ENCODE measurements at places on chromosomes 2 and 18.

GRCh38 chr2:55282110-55282917 lies 13.3 kb upstream of the MTIF2 start:
- H3K4me1 ChIP-seq, result peaks cover 18% of the 10 kb centered on the region
- H3K27ac ChIP-seq, result peak overlapping the region; percentile 62
- H3K36me3 ChIP-seq, result no peaks in the 10 kb centered on the region

DNA sequence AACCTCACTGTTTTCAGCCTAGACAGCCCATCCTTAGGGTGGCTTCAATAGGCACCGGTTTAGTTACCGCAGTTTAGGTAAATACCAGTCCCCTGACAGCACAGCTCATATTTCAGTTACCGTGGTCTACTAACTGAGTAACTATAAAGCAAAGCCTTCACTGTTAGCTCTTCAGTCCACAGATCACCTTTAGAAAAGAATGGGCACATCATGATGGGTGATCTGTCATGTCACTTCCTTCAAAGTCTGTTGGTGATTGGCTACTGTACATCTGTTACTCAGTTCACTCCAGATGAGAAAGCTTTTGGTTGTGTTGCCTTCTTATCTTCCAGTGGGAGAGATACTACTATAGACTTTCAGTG lies 21.0 kb downstream of the SLC20A1 start:
- H3K4me1 ChIP-seq, result no peaks in the 10 kb centered on the region
- no peaks in the 10 kb centered on the region for H3K27me3 ChIP-seq
- H3K4me3 ChIP-seq, result no peak overlapping the region
- DNase-seq, result no peak
- H3K27ac ChIP-seq, result no peak overlapping the region

DNA sequence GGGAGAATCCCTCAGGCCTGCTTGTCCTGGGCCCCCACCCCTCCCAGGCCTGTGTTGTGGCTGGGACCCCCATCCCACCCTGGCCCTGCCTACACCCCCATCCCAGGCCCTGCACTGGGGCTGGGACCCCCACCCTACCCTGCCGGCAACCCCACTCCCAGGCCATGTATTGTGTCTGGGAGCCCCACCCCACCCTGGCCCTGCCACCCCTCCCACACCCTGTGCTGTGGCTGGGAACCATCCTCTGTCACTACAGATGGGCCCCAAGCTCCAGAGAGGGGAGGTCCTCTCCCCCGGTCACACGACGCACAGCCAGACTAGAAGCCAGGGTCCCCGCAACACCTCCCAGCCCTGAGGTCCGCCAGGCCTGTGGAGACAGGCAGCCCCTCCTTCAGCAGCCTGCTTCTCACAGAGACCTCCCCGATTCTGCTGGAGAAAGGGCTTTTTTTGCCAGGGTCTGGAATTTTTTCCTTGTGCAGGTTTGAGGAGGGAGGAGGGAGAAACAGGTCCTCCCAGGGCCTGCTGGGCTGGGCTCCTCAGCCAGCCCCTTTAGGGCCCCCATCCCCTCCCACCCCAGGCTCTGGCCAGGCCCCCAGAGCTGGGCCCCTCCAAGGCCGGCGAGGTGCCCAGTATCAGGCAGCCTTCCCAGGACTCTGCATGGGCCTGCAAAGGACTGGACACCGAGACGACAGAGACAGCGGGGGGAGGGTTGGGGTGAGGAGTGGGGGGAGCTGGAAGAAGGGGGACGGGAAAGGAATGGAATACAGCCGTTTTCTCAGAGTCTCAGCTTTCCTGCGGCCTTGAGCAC lies 28.0 kb downstream of the KIF1A start:
- H3K4me3 ChIP-seq, result no peak overlapping the region
- no peak overlapping the region for H3K27ac ChIP-seq
- H3K36me3 ChIP-seq, result no peaks in the 10 kb centered on the region
- H3K27me3 ChIP-seq, result no peaks in the 10 kb centered on the region

GRCh38 chr18:46321955-46322354 lies 217.8 kb downstream of the HAUS1 start:
- H3K4me1 ChIP-seq, result no peaks in the 10 kb centered on the region
- no peak overlapping the region for H3K4me3 ChIP-seq
- H3K36me3 ChIP-seq, result no peaks in the 10 kb centered on the region
- H3K27me3 ChIP-seq, result no peaks in the 10 kb centered on the region

GRCh38 chr18:56532176-56532840 lies 106.1 kb downstream of the TXNL1 start:
- no peak for DNase-seq
- no peaks in the 10 kb centered on the region for H3K27me3 ChIP-seq
- no peaks in the 10 kb centered on the region for H3K36me3 ChIP-seq
- no peaks in the 10 kb centered on the region for H3K4me1 ChIP-seq

GRCh38 chr2:69946351-69947324 lies 14.8 kb downstream of the ASPRV1 start:
- H3K4me1 ChIP-seq, result peaks cover 26% of the 10 kb centered on the region
- H3K36me3 ChIP-seq, result no peaks in the 10 kb centered on the region
- DNase-seq, result peak; percentile 79
- H3K27ac ChIP-seq, result peak overlapping the region; percentile 39
- no peaks in the 10 kb centered on the region for H3K27me3 ChIP-seq

DNA sequence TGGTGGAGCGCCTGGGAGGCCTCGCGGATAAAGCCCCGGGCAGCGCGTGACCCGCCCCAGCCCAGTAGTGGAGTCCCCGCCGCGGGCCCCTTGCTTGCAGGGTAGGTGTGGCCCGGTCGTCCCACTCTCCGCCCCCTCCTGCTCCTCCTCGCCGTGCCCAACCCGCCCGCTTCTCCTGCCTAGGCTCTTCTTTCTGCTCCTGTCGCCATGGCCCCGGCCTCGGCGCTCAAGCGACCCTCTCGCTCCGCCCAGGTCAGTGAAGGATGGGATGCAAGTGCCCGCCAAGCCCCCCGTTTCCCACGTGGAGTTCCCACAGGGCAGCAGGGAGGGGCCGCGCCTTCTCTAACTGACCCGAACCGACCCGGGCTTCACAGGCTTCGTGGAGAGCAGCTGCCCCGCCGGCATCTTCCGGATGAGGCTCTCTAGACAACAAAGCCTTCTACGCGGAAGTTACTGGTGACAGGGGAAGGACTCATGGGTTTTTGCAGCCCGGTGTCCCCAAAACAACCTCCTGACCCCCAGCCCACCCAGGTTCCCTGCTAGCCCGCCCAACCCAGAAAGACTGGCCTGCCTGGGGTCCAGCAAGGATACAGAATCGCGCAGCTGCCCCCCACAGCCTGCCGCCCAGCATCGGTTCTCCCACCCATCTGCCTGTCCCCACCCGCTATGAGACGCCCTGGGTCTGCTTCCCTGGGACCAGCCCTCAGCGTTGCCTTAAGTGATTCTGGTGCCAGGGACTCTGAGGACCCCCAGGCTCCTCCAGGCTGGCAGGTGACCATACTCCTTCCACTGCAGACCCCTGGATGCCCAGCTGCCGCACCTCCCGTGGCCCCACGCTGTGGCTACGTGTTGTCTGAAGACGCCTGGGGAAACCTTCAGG lies 32.8 kb downstream of the TTC32 start:
- H3K36me3 ChIP-seq, result peaks cover 6% of the 10 kb centered on the region
- H3K4me1 ChIP-seq, result peaks cover 20% of the 10 kb centered on the region
- peak; percentile 66 for DNase-seq
- H3K27ac ChIP-seq, result peak overlapping the region; percentile 35
- H3K27me3 ChIP-seq, result no peaks in the 10 kb centered on the region
- peak overlapping the region; percentile 62 for H3K4me3 ChIP-seq

- no peaks in the 10 kb centered on the region for H3K36me3 ChIP-seq
- no peak overlapping the region for H3K27ac ChIP-seq
- no peaks in the 10 kb centered on the region for H3K27me3 ChIP-seq
- no peaks in the 10 kb centered on the region for H3K4me1 ChIP-seq
- H3K4me3 ChIP-seq, result no peak overlapping the region
These were observed 121.0 kb upstream of the KYNU start for GRCh38 chr2:142756430-142756829.

DNA sequence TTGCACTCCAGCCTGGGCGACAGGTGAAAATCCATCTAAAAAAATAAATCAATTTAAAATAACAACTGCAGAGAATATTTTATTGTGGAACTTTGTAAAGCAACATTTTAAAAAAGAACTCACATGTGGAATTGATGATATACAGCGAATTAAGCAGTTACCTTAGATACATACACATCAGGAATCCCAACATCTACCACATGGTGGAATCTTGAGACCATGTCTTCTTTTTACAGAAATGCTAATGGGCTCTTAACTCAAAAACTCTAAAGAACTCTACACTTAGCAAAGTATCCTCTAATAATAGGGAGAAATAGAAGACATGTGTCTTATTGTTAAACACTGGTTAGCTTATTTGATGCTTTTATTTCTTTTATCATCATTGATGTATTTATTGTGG lies 373.6 kb downstream of the CDH7 start:
- H3K36me3 ChIP-seq, result no peaks in the 10 kb centered on the region
- no peak overlapping the region for H3K27ac ChIP-seq
- H3K4me3 ChIP-seq, result no peak overlapping the region
- DNase-seq, result no peak
- no peaks in the 10 kb centered on the region for H3K27me3 ChIP-seq

GRCh38 chr18:74131124-74131523 lies 16.5 kb downstream of the FBXO15 start:
- no peaks in the 10 kb centered on the region for H3K36me3 ChIP-seq
- no peak for DNase-seq
- H3K4me3 ChIP-seq, result no peak overlapping the region
- no peak overlapping the region for H3K27ac ChIP-seq

DNA sequence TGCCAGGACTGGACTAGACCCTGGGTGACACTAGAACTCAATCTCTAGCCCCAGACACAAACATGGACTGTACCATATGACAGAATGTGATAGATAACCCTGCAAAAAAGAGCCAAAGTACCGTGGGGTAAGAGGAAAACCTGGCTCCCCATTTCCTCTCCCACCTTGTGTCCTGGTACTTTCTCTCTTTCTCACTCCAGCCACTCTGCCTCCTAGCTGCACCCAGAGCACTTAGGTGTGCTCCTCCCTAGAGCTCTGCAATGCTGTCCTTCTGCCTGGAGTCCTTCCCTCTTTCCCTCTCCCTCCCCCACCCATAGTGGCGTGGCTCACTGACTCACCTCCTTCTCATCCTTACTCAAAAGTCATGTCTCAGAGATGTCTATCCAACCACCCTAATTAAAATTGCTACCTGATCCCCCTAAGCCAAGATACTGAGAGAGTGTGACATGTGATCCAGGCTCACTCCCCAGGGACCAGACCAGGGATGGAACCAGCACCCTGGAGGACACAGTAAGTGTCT lies 171.3 kb downstream of the LOXHD1 start:
- no peaks in the 10 kb centered on the region for H3K36me3 ChIP-seq
- DNase-seq, result no peak
- no peak overlapping the region for H3K27ac ChIP-seq
- H3K4me1 ChIP-seq, result no peaks in the 10 kb centered on the region
- H3K27me3 ChIP-seq, result no peaks in the 10 kb centered on the region

GRCh38 chr2:134361648-134362047 lies 107.8 kb downstream of the MGAT5 start:
- H3K4me1 ChIP-seq, result peaks cover 13% of the 10 kb centered on the region
- DNase-seq, result no peak
- H3K27ac ChIP-seq, result no peak overlapping the region
- peaks cover 27% of the 10 kb centered on the region for H3K36me3 ChIP-seq
- no peaks in the 10 kb centered on the region for H3K27me3 ChIP-seq

GRCh38 chr2:96541398-96542152 lies 5.0 kb downstream of the ARID5A start:
- H3K4me3 ChIP-seq, result no peak overlapping the region
- no peaks in the 10 kb centered on the region for H3K27me3 ChIP-seq
- DNase-seq, result no peak
- no peak overlapping the region for H3K27ac ChIP-seq
- peaks cover 12% of the 10 kb centered on the region for H3K36me3 ChIP-seq

DNA sequence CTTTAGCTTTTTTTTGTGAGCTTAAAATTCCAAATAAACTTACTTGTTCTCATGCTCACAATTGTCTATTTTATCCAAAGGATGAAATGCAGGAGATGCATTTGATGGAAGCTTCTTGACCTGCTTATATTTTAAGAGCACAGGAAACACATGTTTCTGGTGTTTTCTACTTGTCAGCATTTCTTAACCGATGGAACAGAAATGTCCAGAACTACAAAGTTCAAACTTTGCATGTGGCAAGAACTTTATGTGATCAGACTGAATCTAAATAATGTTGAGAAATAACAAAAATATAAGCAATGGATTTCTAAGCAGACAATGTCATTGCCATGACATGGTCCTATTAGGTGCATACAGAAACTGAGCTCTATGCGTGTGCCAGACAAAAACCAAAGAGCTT lies 9.9 kb upstream of the CTLA4 start:
- peaks cover 71% of the 10 kb centered on the region for H3K4me1 ChIP-seq
- H3K27ac ChIP-seq, result no peak overlapping the region
- H3K36me3 ChIP-seq, result no peaks in the 10 kb centered on the region
- no peak for DNase-seq
- no peaks in the 10 kb centered on the region for H3K27me3 ChIP-seq

GRCh38 chr18:12904012-12904516 lies 20.0 kb upstream of the PTPN2 start:
- no peaks in the 10 kb centered on the region for H3K36me3 ChIP-seq
- peak; percentile 37 for DNase-seq
- no peak overlapping the region for H3K27ac ChIP-seq
- H3K4me3 ChIP-seq, result no peak overlapping the region
- H3K4me1 ChIP-seq, result peaks cover 14% of the 10 kb centered on the region

DNA sequence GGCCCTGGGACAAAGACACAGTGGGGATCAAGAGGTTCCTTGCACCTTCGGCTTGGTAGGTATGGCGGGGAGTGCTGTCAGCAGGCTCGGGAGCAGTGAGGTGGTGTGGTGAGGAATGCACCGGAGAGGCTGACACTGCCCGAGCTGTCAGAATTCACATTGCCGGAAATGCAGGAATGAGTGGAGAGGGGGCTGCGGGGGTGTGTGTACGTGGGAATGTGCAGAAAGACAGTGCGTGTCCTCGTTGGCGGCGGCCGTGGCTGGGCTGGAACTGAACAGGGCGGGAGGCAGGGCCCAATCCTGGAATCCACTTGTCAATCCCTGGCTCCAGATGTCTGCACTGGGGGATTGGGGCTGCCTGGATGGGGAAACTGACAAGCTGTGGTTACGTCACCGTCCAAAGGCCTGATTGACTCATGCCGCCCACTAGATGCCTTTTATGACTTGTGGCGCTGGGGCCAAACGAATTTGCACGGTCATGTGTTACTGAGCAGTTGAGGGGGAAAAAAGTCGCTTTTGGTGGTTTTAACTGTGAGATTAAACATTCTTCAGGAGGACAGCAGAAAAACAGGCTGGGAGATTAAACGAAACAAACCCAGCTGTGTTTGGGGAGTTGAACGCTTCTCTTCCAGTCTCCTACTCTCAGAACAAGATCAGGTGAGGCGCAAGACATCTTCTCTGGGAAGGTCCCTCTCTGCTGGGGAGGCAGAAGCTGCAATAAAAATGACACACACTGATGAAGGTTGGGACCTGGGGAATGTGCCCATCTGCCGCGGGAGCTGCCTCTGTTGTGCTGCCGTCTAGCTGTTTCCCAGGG lies 189.4 kb upstream of the GLI2 start:
- no peaks in the 10 kb centered on the region for H3K36me3 ChIP-seq
- H3K27me3 ChIP-seq, result no peaks in the 10 kb centered on the region
- no peaks in the 10 kb centered on the region for H3K4me1 ChIP-seq
- H3K4me3 ChIP-seq, result no peak overlapping the region
- no peak overlapping the region for H3K27ac ChIP-seq
- DNase-seq, result no peak
